ENCODE measurements at places on chromosomes 5 and 9.

DNA sequence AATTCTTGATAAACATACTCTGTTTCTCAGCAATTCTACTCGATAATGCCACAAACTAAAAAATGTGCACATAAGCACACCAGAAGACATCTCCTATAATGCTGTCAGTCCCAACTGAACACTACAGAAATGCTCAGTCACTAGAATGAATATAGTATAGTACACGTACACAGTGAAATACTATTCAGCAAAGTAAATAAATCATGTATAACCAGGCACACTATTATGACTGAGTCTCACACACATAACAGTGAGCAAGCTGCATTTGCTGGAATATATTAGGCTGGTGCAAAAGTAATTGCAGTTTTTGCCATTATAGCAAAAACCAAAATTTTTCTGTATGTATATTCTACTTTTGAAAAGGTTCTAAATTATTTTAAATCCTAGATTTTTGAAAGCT, 310.2 kb downstream of the CTNND2 start:
- no peaks in the 10 kb centered on the region for H3K36me3 ChIP-seq
- H3K4me1 ChIP-seq, result no peaks in the 10 kb centered on the region
- DNase-seq, result no peak
- no peaks in the 10 kb centered on the region for H3K27me3 ChIP-seq
- H3K4me3 ChIP-seq, result no peak overlapping the region
- no peak overlapping the region for H3K27ac ChIP-seq

DNA sequence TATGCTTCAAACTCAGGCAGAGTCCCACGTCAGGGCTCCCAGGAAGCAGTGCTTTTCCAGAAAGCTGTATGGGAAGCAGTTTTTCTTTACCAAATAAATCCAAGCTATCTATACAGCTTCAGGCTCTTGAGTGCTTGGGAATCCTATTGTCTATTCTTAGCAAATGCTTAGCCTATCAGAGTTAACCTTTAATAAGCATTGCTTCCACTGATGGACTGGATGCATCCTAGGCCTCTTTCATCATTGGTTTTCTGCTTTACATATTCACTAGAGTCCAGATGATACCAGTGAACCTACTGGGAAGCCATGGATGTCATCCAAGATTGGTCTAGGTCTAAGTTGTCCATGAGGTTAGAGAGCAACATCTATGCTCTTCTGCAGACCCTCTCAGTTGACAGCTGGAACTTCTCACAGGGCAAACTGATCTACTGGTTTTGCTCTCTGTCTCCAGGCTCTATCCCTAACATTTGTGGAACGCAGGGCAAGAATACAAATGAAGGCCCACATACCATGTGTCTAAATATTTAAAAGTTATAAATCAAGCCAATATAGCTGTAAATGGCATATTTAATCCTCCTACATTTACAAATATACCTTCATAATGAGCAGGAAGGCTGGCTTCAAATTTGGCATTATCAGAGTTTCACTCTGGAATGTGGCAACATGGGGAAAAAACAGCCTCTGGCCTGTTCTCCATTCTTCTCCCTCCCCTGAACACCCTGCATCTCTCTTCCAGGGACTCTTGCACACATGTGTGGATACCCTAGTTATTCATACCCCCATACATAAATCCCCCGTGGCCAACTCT, 49.8 kb upstream of the PLPP1 start:
- H3K27ac ChIP-seq, result no peak overlapping the region
- no peak overlapping the region for H3K4me3 ChIP-seq
- no peak for DNase-seq

DNA sequence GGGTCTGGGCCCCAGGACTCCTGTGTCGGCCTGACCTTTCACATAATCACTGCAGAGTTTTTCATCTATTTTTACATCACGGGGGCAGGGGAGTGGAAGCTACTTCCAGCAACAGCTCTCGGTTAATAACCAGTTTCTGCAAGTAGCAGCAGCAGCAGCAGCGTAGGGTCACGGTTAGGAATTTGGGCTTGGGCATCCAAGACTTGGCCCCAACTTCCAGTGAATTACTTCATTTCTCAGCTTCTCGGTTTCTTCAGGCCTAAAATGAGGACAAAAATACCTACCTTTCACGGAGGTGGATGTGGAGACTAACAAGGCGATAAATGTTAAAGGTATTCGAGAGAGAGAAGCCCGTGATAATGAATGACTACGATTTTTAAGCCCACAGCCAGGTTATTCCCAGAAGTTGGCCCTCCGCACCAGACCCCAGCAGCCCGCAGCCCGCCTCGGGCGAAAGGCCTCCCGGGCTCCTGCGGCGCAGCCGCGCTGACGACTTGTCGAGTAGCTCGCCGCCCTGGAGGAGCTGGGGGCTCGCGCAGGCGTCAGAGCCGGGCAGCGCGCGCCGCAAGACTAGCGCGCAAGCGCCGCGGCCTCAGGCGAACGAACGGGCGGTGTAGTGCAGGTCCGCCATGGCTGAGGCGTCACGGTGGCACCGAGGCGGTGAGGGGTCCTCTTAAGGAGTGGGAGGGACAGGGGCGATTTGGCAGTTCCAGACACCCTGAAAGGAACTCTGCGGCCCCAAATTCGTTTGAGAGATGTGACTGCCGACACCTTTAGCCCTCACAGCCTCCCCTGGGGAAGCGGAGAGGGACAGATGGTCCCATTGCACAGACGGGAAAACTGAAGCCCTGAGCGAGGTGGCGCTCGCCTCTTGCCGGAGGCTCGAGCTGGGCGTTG, at the start of gene PKD2L2:
Gene PKD2L2 (plus strand): TSS at position 595 of the 897 bp plus-strand sequence. CDS start 35 bp downstream, at position 630.
- peaks cover 21% of the 10 kb centered on the region for H3K4me1 ChIP-seq
- peaks cover 1% of the 10 kb centered on the region for H3K36me3 ChIP-seq
- peak within 1 kb of the TSS; percentile 87 for H3K27ac ChIP-seq
- H3K4me3 ChIP-seq, result peak within 1 kb of the TSS; percentile 88
- DNase-seq, result peak; percentile 84

DNA sequence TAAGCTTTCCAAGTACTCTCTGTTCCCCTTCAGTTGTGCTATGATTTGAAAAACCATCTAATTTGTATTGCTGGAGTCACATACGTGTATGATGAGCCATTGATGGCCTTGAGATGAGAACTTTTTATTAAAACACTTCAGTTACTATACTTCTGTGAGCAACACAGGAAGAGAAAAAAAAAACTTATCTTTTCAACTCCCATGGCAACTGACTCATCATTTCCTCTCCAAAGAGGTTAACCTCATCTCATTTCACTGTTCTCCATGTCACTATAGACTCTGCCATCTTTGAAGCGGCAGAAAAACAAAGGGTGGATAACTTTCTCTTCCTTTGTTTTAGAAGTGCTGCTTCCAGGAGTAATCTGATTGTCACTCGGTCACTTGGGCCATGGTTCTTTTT, 104.3 kb upstream of the PCSK1 start:
- H3K4me1 ChIP-seq, result peaks cover 32% of the 10 kb centered on the region
- no peak for DNase-seq
- H3K36me3 ChIP-seq, result no peaks in the 10 kb centered on the region
- peak overlapping the region; percentile 83 for H3K27ac ChIP-seq
- no peaks in the 10 kb centered on the region for H3K27me3 ChIP-seq

DNA sequence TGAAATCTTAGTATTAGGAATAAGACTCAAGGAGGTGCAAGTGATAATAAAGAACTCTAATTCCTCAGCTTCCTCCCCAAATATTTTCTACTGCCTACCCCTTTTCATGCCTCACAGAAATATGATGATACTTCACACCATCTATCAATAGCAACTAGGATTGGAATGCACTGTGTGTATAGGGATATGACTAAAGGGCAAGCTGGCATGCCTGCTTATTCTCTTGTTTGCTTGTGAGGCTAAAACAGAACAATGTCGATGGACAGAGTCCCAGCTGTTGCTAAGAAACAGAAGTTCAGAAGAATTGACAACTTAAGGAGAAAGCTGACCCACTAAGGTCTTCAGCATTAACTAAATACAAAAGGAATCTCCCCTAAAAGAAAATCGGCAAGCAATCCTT, 9.7 kb upstream of the CHD1 start:
- peaks cover 3% of the 10 kb centered on the region for H3K36me3 ChIP-seq
- no peak for DNase-seq
- H3K27ac ChIP-seq, result peak overlapping the region; percentile 39
- H3K4me1 ChIP-seq, result peaks cover 70% of the 10 kb centered on the region
- H3K4me3 ChIP-seq, result no peak overlapping the region

DNA sequence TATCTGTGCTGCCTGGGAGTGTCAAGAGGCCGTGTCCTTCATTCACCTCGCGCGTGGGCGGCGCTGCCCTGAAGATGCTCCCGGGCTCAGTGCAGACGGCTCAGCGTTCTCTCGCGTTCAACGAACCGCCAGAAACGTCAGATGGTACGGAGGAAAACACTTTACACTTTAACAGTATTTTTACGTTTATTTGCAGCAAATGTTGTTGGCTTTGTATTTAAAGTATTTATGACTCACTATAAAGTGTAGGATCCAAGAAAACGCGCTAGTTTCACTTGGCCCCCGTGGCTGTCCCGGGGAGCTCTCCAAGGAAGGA, 544 bp upstream of the ERCC6L2 start:
- no peak overlapping the region for H3K27ac ChIP-seq
- peak; percentile 74 for DNase-seq
- H3K4me1 ChIP-seq, result peaks cover 19% of the 10 kb centered on the region
- no peaks in the 10 kb centered on the region for H3K27me3 ChIP-seq

GRCh38 chr9:18137815-18138214, 336.1 kb upstream of the ADAMTSL1 start:
- no peaks in the 10 kb centered on the region for H3K4me1 ChIP-seq
- no peaks in the 10 kb centered on the region for H3K27me3 ChIP-seq
- DNase-seq, result no peak
- no peaks in the 10 kb centered on the region for H3K36me3 ChIP-seq
- no peak overlapping the region for H3K4me3 ChIP-seq

DNA sequence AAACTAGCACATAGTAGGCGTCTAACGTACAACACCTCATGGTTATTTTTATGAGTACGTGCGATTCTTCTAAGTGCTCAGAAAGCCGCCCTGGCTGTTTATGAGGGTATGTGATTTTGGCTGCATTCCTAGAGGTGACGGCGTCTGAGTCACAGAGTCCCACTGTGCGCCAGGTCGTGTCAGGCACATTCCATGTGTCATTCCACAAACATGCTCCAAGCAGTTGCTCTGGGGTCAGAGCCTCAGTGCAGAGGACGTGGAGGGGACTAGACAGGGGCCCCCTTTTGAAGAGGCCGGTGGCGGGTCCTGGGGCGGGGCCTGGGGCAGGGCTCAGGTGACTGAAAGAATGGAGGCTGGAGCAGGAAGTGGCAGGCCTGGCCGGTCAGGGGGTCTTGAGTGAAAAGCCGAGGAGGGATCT, 51.9 kb downstream of the NEK6 start:
- DNase-seq, result no peak
- no peak overlapping the region for H3K27ac ChIP-seq
- no peaks in the 10 kb centered on the region for H3K27me3 ChIP-seq
- H3K4me1 ChIP-seq, result no peaks in the 10 kb centered on the region

GRCh38 chr9:35510383-35510753, 20.5 kb downstream of the RUSC2 start:
- H3K4me3 ChIP-seq, result no peak overlapping the region
- H3K36me3 ChIP-seq, result no peaks in the 10 kb centered on the region
- H3K27ac ChIP-seq, result no peak overlapping the region
- H3K4me1 ChIP-seq, result no peaks in the 10 kb centered on the region
- H3K27me3 ChIP-seq, result no peaks in the 10 kb centered on the region

DNA sequence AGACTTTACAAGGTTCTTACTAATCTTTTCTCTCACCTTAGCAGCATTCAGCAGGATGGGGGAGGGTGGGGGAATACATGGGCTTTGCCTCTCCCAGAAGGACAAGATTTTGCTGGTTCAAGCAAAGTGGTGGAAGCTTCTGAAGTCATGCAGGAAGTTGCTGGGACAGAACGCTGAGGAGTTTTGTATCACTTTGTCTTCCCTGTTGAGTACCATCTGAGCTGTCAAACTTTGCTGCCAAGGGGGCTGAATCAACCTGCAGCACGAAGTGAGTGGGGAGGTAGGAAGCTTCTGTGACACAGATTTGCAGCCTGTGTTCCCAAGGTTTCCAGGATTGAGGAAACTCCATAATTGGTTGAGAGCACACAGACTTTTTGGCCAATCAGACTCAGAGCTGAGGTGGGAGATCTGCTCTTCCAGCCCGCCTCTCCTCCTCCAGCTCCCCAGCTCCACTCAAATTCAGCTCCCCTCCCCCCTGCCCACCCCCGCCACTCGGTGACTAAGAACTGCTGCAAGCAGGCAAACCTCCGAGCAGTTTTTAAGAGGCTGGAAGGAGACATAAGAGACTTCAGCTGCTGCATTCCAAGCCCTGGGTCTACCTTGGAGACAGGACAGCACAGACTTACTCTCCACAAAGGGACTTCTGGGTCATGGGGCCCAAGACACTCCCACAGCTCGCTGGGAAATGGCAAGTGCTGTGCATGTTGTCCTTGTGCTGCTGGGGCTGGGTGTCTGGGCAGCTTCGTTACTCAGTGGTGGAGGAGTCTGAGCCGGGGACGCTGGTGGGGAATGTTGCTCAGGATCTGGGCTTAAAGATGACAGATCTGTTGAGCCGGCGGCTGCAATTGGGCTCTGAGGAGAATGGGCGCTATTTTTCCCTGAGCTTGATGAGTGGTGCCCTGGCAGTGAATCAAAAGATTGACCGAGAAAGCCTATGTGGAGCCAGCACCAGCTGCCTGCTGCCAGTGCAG, at the start of gene PCDHGC5:
Gene PCDHGC5 (plus strand): TSS at position 491 of the 971 bp plus-strand sequence. CDS start 160 bp downstream, at position 651.
- no peaks in the 10 kb centered on the region for H3K36me3 ChIP-seq
- DNase-seq, result no peak
- peaks cover 14% of the 10 kb centered on the region for H3K4me1 ChIP-seq
- H3K27ac ChIP-seq, result no peak within 1 kb of the TSS
- no peak within 1 kb of the TSS for H3K4me3 ChIP-seq

GRCh38 chr5:153439130-153439529, 51.3 kb upstream of the GRIA1 start:
- no peak overlapping the region for H3K27ac ChIP-seq
- no peak overlapping the region for H3K4me3 ChIP-seq
- no peak for DNase-seq
- no peaks in the 10 kb centered on the region for H3K4me1 ChIP-seq

DNA sequence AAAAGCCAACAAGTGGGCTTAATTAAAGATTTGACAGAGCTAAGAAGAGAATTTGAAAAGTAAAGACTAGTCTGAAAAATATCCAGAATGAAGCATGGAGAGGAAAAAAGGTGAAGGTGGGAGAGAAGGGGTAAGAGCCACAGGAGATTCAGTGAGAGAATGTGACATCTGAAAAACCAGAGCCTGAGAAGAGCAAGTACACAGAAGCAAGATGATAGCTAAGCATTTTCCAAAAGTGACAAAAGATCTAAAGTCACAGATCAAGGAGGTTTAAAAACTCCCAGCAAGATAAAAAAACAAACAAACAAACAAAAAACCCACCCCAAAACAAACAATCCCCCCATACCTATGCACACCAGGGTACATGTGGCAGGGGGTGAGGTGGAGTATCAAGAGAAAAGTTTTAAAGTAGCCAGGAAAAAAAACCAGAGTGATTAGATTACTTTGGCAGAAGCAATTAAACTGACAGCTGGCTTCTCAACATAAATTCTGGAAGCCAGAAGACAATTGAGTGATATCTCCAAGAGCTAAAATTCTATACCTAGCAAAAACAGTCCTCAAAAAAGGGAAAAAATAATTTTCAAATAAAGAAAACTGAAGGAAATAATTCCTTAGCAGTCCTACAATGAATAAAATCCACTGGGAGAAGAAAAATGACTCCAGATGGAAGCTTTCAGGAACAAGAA, 111.4 kb downstream of the RAPGEF6 start:
- no peak overlapping the region for H3K27ac ChIP-seq
- H3K4me1 ChIP-seq, result peaks cover 67% of the 10 kb centered on the region
- peaks cover 15% of the 10 kb centered on the region for H3K36me3 ChIP-seq
